ENCODE measurements at places on chromosomes 11 and 22. TPM values are rescaled to one million over a fixed set of nuclear protein-coding genes. Genes with fewer than 3 reads are reported as not detected.

DNA sequence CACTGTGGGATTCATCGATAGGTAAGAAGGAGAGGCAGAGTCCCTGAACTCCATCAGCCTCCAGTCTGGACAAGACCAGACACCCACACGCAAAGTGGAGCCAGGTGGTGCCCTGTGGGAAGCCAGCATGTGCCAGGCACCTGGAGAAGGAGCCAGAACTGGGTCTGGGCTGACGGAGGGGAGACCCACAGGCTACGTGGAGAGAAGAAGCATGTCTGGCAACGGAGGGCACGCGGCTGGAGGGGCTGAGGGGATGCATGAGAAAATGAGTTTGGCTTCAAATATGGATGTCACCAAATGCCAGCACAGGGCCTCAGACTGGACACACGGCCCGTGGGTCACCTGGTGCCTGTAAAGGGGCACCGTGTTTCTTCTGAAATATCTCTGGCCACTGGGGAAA is 55.7 kb downstream of the LINC01488 start:
- H3K4me3 ChIP-seq = no peak overlapping the region
- H3K4me1 ChIP-seq = peaks cover 23% of the 10 kb centered on the region
- H3K27ac ChIP-seq = no peak overlapping the region
- H3K27me3 ChIP-seq = no peaks in the 10 kb centered on the region

DNA sequence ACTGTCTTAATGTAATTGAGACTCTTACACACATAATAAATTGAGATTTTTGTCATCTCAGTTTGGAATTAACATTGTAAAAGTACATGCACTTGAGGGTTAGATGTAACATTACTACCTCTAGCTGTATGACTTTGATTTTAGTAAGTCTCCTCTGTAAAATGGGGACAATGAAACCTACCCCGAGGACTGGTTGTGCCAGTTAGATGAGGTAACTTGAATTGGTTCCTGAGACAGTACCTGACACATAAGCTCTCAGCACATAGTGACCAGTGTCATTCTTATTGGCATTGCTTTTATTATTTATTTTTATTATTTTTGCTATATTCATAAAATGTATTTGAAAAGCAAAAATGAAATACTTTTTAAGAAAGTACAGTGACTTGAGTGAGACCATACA is 114.8 kb downstream of the TEAD1 start:
- DNase-seq = no peak
- peaks cover 75% of the 10 kb centered on the region for H3K4me1 ChIP-seq
- peak overlapping the region; percentile 91 for H3K27ac ChIP-seq
- no peaks in the 10 kb centered on the region for H3K27me3 ChIP-seq

GRCh38 chr22:22810018-22810427 is 77.6 kb upstream of the IGLL5 start:
- no peaks in the 10 kb centered on the region for H3K4me1 ChIP-seq
- peaks cover 49% of the 10 kb centered on the region for H3K27me3 ChIP-seq
- no peak overlapping the region for H3K4me3 ChIP-seq
- no peak for DNase-seq
- no peaks in the 10 kb centered on the region for H3K36me3 ChIP-seq
- H3K27ac ChIP-seq = no peak overlapping the region

DNA sequence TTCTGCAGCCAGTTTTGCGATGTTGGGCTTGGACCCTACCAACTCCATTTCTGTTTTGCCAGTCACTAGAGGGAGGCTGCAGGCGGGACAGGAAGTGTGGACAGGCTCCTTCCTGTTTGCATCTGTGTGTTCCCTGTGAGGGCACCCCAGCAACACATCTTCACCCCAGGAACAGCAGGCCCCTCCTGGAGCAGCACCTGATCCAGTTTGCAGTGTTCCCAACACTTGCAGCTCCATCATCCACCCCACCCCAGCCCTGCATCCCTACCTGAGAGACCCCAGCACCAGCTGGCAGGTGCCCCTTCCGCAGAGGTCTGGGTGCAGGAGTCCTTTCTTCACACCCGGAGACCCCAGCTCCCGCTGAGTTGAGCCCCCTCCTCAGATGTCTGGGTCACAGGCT is 7.4 kb upstream of the VSIG10L2 start:
- H3K27me3 ChIP-seq = peaks cover 5% of the 10 kb centered on the region
- H3K4me3 ChIP-seq = no peak overlapping the region
- peaks cover 4% of the 10 kb centered on the region for H3K4me1 ChIP-seq
- H3K27ac ChIP-seq = no peak overlapping the region
- no peaks in the 10 kb centered on the region for H3K36me3 ChIP-seq
- no peak for DNase-seq

C11orf86 gene
- total RNA-seq = not detected

USH1C gene
- 0.72 TPM for total RNA-seq

GRCh38 chr11:56841210-56841810 is 92.8 kb upstream of the OR9G4 start:
- H3K4me3 ChIP-seq = no peak overlapping the region
- peaks cover 23% of the 10 kb centered on the region for H3K27me3 ChIP-seq
- no peaks in the 10 kb centered on the region for H3K36me3 ChIP-seq
- no peak overlapping the region for H3K27ac ChIP-seq

NCF4 gene
- not detected for total RNA-seq

Measured in chondrocyte (in vitro differentiated cells).